Right ventricle myocardium superior (tissue), 1 donor: ENCODE measurements at places on chromosomes 1 and 21. TPM values are rescaled to one million over a fixed set of nuclear protein-coding genes. Genes with fewer than 3 reads are reported as not detected.
A peak's percentile ranks its signal among the peaks of the same experiment; 100 is the strongest.

DNA sequence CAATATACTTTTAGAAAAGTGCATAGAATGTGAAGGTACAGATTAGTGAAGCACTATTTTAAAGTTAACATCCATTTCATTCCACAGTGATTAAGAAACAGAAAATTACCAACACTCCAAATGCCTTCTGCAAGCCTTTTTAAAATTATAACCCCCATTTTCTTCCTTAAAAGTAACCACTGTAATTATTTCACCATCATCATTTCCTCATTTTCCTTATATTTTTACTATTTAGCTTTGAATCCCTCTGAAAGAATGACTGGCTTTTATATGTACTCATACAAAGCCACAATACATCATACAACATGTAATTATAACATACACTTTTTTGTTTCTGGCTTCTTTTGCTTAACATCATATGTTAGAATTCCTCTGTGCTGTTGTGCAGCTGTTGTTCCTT, 6.5 kb upstream of the NEGR1 start:
- no peak for DNase-seq

ARTN gene
- not detected for total RNA-seq

GRCh38 chr1:85313888-85314696, 37.7 kb upstream of the BCL10 start:
- no peak for DNase-seq

GRCh38 chr1:51907079-51907702, 28.7 kb upstream of the NRDC start:
- no peak for DNase-seq

DNA sequence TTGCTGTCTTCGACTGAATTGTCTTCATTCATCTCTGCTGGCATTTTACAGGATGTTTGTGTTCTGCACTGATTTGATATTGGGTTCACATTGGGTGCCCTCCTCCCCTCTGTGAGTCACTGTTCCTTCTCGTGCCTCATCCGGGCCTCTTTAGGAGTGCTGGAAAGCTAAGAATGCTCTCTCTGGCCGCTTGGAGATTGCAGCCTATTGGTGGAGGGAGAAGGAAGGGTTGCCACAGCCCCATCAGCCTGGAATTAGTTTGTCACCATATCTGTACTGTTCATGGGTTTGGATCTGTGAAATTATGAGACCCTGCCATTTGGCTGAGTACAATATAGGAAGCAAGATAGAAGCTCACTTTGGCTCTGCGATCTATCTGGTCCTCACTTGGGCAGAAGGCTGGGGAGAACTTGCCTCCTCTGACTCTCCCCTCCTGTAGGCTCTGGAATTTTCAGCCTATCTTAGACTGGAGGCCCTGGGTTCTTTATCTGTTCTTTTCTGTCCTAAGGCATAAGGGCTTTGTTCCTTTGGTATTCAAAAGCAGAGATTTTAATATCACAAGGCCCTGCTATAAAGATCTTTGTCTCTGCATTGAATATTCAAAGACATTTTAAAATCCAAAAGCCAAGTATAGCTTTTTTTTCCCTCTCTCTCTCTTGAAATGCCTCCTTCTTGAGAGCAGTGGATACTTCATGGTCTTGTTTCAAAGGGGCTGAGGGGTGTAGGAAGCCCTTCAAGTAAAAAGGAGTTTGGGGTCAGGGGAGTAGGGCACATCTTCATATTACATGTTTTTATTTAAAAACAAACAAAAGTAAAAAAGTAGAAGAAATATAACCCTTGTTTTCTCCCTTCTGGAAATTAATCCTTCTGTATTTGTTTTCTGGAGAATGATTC, 347.9 kb downstream of the ZP4 start:
- DNase-seq, result no peak

DNA sequence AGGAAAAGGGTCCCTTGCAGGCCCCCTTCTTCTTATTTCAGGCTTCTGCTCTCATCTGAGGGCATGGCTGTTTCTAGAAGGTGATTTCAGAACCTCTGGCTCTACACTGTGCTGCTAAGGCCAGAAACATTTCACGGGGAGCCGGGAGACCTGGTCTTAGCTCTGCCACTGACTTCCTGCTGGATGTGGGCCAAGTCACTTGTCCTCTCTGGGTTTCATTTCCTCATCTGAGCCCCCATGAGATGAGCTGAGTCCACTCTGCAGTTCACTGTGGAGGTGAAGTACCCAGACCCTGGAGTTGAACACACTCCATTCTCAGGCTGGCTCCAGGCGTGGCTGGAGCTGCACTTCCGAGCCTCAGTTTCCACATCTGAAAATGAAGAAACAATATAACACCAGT, 2.1 kb downstream of the PADI1 start:
- peak; percentile 57 for DNase-seq

DNA sequence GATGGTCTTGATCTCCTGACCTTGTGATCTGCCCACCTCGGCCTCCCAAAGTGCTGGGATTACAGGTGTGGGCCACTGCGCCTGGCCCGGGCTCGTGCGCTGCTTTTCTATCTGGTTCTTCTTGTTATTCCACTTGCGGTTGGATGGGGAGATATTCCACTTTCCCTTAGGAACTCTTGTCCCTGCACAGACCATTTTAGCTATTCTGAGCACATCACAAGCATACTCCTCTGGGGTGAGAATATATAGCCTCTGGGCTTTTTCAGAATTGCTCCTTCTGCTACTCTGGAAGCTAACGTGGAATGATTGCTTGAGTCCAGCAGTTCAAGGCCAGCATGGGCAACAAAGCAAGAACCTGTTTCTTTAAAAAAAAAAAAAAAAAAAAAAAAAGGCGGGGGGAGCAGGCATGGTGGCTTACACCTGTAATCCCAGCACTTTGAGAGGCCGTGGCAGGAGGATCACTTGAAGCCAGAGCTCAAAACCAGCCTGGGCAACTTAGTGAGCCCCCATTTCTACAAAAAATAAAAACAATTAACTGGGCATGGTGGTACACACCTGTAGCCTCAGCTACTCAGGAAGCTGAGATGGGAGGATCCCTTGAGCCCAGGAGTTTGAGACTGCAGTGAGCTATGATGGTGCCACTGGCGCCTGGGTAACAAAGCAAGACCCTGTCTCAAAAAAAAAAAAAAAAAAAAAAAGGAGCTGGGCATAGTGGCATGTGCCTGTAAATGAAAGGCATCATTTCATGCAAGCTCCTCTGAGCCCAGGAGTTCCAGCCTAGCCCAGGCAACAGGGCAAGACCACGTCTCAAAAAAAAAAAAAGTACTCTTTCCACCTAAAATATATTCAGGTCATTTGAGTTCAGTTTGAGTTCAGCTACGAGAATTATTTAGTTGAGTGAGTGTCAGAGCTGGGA, 11.8 kb upstream of the PGD start:
- DNase-seq, result no peak

- DNase-seq, result peak; percentile 98
These were observed 767 bp upstream of the IRF2BP2 start for GRCh38 chr1:234610666-234611224.

GRCh38 chr1:24619376-24619775, 23.7 kb upstream of the SRRM1 start:
- DNase-seq, result no peak

GRCh38 chr1:246906833-246907232, 24.9 kb downstream of the AHCTF1 start:
- no peak for DNase-seq

DNA sequence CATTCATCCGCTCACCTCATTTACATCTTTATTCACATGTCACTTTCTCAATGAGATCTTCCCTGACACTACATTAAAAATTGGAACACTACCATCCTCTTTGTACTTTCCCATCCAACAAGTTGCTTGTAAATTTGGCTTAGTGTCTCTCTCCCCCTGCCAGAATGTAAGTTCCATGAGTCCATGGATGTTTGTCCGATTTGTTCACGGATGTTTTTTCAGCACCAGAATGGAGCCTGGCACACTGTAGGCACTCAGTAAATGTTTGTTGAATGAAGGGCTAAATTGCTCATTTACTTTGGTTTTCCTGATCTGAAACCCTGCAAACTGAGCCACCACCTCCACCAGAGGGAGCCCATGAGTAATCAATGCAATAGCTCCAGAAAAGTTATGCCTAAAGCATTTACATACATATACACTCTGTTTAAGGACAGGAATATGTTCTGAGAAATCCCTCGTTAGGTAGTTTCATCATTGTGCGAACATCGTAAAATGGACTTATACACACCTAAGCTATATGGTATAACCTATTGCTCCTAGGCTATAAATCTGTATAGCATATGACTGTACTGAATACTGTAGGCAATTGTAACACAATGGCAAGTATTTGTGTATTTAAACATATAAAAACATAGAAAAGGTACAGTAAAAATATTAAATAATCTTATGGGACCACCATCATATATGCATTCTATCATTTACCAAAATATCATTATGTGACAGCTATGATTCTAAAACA, 2.8 kb upstream of the EYA3 start:
- DNase-seq, result peak; percentile 76

- peak; percentile 74 for DNase-seq
These were observed 16.6 kb downstream of the SAMD11 start for GRCh38 chr1:940107-941014.

DNA sequence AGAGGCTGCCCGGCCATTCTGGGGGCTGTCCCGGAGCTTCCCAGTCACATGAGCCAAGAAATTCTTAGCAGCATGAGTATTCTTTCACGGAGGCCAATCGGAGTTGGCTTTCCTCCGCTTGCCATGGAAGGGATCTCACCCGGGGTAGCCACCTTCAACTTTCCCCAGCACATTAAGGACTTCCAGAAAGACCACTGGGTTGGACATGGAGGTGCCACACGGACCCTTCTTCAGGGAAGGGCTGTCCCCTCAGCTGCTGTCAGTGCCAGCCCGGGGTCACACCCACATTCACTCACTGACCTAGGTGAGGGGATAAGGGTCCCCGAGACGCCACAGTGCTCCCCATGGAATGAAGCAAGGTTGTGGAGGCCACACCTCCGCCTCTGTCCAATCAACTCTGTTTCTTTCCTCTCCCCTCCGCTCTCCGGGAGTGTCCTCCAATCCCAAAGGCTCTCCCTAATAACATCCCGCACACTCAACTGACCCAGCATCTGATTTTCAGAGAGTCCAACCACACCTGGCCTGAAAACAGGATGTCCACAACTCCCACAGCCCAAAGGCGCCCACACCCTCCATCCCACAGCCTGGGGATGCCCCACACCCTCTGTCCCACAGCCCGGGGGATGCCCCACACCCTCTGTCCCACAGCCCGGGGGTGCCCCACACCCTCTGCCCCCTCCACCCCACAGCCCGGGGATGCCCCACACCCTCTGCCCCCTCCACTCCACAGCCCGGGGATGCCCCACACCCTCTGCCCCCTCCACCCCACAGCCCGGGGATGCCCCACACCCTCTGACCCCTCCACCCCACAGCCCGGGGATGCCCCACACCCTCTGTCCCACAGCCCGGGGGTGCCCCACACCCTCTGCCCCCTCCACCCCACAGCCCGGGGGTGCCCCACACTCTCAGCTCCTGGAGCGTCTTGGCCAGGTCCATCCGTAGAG, 19.4 kb downstream of the RSPH1 start:
- DNase-seq, result no peak

SH3BGR gene
- 105 TPM for total RNA-seq

DNA sequence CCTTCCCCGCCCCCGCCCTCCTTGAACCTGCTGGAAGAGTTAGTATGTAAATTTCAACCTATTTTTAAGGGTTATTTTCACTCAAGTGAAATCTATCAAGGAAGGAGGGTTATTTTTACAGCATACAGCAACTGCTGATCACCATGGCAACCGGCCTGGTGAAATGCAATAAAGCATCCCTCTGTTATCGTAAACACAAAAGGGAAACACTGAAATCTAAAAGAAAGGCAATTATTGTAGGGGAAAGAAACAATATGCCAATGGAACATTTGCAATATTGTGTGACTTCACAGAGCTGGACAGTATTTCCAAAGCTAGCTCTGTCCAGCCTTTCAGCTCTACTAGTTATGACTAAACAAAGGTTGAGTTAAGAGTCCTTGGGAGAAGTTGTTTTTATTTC, 588.3 kb upstream of the PBX1 start:
- DNase-seq, result no peak

PRAMEF8 gene
- total RNA-seq, result not detected

PLEKHN1 gene
- total RNA-seq, result not detected

OR14K1 gene
- not detected for total RNA-seq
